ENCODE measurements at places on chromosomes 3 and 15. TPM values are rescaled to one million over a fixed set of nuclear protein-coding genes. Genes with fewer than 3 reads are reported as not detected.

- DNase-seq = peak; percentile 30
Measured at GRCh38 chr15:69668963-69669362, 216.3 kb downstream of the RPLP1 start.

- DNase-seq = no peak
Measured at GRCh38 chr3:70833239-70833960, 521.0 kb upstream of the MDFIC2 start.

- DNase-seq = no peak
Measured at GRCh38 chr15:70198441-70199123, 100.9 kb upstream of the TLE3 start.

DNA sequence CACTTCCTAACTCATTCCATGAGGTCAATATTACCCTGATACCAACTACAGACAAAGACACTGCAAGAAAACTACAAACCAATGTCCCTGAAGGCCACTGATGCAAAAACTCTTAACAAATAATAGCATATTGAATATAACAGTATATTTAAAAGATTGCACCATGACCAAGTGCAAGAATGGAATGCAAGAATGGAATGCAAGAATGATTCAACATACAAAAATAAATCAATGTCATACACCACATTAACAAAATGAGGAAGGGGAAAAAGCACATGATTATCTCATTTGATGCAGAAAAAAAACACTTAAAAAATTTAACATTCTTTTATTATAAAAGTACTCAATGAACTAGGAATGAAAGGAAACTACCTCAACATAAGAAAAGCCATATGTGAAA lies 463.1 kb upstream of the NECTIN3 start:
- DNase-seq = peak; percentile 52

DNA sequence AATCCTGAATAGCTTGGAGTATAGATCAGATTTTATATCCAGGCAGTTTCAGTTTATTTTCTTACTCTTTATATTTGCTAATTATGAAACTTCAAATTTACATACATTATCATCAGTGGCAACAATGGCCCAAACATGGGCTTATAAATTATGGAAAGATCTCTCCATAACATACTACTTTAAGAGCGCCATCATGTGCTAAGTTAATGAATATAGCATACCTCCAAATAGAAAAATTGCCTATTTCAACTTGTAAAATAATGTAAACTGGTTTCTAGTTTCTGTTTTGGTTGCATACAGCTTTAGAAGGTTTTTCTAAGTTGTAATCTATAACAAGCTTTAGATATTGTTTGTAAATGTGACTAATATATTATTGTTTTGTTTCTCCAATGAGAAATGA lies 531.3 kb upstream of the UBE2E2 start:
- DNase-seq = no peak

DNA sequence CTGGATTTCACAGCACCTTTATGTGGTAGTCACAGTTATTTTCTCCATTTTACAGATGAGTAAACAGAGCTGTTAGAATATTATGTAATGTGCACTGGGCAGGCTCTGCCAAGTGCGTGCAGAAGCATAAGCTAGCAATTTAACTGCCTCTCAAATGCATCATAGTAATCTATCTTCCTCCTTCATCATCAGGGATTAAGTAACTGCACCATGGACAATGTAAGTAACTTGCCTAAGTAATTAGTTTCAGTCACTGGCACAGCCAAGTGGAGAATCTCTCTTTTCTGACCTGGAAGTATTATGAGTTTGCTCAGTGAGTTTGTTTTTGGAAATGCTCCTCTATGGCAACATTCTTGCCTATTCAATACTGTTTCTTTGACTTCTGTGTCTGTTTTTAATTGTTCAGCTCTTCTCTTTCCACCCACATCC lies 260.5 kb downstream of the PTPRG start:
- no peak for DNase-seq

DNA sequence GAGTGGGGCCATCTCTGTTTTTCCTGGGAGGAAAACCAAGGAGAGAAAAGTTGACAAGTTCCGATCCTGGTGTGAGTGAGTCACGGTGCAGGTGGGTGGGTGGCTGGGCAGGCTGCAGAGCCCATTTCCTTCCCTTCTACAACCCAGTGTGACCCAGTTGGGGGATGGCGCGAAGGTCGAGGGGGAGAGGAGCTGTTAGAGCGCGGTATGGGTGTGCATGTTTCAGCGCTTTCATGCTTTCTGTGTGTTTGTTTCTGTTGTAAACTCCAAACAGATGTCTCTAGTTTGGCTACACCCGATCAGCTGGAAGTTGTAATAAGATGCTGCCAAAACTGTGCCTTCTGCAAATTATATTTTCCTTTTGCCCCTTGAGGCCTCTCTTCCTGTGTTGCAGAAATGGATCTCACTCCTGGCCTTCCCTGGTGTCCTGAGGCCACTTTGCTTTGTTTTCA lies 3.8 kb downstream of the FAM43A start:
- DNase-seq = peak; percentile 34

DNA sequence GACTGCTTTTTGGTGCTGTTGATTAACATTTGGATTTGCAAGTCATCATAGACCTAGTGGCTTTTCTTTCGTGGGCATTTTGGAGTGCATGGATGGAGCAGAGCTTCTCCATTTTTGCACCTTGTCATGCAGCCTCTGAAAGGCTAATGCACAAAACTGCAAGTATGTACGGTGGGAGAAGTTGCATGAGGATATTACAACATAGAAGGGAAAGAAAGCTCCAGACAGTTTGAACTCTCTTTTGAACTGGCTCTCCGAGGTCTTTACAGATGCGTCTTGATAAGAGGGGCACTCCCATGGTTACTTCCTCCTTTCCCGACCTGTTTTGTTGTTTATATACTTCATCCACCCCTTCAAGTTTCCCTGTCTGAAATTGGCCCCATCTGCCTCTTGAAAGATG lies 147.1 kb upstream of the GBE1 start:
- DNase-seq = no peak

GRCh38 chr15:42712584-42712983 lies 24.3 kb downstream of the CDAN1 start:
- DNase-seq = no peak

- DNase-seq = no peak
Measured at GRCh38 chr3:28042707-28043106, 198.7 kb upstream of the CMC1 start.

DNA sequence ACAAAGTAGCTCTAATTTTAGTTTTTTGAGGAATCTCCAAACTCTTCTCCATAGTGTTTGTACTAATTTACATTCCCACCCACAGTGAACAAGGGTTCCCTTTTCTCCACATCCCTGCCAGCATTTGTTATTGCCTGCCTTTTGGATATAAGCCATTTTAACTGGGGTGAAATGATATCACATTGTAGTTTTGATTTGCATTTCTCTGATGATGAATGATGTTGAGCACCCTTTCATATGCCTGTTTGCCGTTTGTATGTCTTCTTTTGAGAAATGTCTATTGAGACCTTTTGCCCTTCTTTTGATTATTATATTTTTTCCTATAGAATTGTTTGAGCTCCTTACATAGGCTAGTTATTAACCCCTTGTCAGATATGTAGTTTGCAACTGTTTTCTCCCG lies 239.9 kb upstream of the TPM1 start:
- DNase-seq = no peak

DNA sequence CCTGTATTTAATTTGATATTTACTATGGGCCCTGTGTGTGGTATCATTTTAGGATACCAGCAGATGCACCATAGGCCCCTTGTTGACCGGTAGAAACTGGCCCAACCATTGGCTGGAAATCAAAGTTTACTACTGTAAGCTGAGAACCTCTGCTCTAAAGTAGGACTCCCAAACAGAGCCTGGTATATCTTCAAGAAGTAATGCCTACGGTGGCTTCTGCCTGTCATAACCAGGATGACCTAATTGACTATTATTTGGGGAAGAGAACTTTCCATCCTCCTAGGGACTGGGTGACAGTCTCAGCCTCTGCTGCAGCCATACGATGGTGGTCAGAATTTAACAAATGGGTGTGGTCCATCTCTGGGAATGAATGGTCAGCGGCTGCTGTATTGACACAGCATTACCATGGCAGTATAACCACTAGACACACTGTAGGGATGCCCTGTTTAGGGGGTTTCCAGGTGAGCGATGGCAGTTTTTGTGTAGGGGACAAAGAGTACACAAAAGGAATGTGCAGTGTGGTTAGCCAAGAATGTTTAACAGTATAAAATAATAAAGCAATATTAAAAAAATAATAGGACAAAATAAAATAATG lies 37.3 kb downstream of the RARB start:
- no peak for DNase-seq

DNA sequence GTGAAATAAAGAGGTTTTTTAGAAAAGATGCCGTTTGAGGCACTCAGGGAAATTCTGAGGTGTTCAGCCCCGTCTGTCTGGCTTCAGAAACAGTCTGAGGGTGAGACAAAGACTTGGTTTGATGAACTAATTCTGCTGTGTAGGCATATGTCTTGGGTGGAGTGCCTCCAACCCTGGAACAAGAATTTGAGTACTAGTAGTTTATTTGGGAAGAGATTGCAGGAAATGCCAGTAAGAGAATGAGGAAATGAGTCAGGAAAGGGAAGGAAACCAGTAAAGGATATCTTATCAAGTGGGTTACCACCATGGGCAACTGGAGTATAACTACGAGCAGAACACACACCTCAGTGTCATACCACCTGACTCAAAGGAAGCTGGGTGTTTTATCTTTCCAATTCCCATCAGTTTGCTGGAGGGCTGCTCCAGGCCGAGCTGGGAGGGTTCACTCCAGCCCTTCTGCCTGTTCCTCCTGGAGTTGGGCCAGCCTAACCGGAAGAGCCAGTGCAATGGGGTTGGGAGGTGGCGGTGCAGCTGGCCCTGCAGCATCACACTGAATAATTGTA lies 75.3 kb downstream of the TGFBR2 start:
- peak; percentile 34 for DNase-seq

DNA sequence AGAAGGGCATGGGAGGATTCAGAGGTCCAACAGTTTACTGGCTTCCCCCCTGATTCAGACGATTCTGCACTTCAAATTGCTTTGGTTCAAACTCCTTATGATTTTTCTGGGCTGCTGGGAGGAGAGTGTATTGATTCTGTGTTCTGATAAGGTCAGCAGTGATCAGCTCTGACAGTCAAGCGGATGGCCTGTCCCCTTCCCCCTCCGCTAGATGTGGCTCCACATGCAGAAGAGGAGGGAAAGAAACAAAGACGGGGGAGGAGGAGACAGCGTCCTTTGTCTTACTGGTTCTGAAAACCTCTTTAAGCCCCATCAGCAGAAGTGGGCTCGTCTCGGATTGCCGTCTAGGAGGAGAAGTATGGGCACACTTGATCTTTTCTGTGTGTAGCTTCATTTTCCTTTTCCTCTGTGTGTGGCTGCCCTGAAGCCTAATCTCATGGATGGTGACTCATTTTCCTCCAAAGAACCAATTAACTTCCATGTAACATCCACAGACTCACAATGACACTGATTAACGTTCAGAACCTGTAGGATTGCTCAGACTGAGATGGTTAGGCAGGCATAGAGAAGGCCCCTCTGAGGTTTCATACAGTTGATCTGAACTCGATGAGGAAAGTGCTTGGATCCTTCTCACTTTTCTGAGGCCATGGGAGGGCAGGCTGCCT lies 162.4 kb upstream of the PPP2R3A start:
- peak; percentile 56 for DNase-seq

- no peak for DNase-seq
Measured at GRCh38 chr3:131619821-131620220, 117.0 kb upstream of the MRPL3 start.

Gene SGO1
- total RNA-seq = 21.0 TPM

Gene C3orf22
- not detected for total RNA-seq

Gene SPTBN5
- under 0.01 TPM for total RNA-seq

Gene IL17RC
- 29.5 TPM for total RNA-seq

Gene SOX14
- not detected for total RNA-seq
